ENCODE measurements at places on chromosomes 12 and 14.

DNA sequence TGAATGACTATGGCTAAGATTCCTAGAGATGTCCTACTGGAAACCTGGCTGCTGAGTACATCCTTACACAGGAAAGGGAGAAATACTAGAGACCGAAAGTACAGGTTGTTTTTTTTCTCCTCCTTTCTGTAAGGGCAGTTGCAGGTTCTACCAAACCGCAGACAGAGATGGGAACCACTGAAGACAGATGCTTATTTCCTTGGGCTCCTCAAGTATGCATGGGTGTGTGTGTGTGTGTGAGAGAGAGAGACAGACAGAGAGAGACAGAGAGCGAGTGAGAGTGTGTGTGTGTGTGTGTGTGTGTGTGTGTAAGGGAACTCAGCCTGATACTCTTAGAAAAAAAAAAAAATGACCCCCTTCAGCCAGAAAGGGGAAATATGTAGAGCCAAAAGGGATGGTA is 42.5 kb downstream of the MAP4K5 start:
- DNase-seq = no peak

GRCh38 chr12:130335517-130336392 is 1.9 kb upstream of the PIWIL1 start:
- no peak for DNase-seq

DNA sequence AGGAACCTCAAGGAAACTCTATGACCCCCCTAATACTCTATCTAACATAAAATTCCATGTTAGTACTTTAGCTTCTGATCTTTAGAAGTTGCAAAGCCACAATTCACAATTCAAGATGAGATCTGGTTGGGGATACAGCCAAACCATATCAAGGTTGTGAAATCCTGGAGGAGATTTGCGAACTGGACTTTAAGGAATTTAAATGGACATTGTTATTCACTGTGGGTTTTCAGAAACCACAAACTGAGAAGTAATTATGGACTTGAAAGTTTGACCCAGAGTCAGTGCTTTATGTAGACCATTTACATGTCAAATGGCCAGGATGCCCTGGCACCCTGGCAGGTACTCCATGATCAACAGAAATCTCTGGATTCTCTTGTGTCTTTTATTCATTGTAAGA is 14.2 kb upstream of the CDKL1 start:
- DNase-seq = no peak

- DNase-seq = no peak
Observed at GRCh38 chr12:5586201-5586600, 154.3 kb downstream of the NTF3 start.

GRCh38 chr12:50016501-50017475 is 8.5 kb downstream of the RACGAP1 start:
- DNase-seq = peak; percentile 76

DNA sequence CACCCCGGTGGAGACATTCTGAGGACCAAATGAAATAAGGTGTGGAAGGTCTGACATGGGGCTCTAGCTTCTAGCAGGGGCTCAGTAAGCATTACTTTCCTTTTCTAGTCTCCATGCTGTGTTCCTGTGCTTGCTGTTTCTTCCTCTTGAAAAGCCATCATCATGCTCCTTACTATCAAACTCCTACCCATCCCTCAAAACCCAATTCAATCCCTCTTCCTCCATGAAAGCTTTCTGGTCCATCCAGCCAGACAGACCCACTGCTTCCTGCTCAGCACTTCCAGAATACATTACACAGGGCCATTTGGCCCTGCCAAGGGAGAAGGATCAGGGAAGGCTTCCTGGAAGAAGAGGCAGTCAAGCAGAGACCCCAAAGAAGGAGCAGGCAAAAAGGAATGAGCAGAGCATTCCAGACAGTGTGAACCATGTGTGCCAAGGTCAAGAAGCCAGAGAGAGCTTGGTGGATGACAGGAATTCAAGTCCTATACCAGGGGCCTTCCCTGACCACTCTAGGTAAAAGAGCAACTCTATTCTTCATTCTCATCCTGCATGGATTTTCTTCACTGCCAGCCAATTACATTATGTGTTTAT is 59.5 kb downstream of the NUAK1 start:
- no peak for DNase-seq

DNA sequence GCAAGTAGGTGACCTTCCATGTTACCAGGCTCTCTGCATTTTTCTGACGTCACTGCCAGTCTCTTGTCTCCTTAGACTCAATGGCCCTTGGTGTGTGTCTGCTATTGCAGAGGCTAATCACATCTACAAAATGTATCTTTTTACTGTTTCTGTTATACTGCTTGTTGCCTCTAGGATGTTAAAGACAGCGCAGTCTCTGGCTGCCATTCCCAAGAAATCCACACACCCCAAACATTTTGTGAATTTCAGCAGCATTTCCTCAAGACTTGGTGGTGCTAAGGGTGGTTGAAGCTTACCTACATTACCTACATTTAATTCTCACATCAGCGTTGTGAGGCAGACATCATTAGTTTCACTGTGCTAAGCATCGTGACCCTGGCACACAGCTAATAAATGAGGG is 87.2 kb downstream of the C12orf75 start:
- DNase-seq = no peak

- no peak for DNase-seq
Observed at GRCh38 chr12:5806371-5807089, 138.5 kb downstream of the ANO2 start.

DNA sequence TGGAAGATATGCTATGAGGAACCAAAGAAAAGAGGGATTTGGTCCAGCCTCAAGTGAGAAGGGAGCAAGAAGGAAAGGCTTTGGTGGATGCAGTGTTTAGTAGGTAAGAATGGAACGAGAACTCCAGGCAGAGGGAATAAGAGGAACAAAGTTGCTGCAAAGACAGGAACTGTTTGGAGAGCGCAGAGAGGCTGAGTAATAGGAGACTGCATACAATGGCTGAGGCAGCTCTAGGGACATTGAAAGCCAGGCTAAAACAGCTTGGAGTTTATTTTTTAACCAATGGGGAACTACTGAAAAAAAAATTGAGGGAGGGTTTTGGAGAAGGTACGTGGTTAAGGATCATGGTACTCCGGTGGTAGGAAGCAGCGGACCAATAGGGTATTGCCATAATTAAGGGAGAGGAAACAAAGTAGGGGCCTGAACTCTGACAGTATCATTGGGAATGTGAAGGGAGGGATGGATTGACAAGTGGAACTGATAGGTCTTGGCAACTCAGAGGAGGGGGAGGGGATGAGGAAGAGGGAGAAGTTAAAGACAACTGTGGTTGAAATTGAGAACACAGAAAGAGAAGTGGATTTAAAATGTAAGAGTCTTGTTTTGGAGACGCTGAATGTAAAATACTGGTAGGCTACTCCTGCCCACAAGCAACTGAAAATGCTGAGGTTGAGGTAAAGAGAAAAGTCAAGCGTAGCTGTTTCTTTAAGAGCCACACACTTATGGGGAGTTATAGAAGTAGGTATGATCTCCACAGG is 4.8 kb downstream of the ASCL4 start:
- DNase-seq = no peak

- no peak for DNase-seq
Observed at GRCh38 chr14:54148251-54148650, 191.6 kb upstream of the BMP4 start.

DNA sequence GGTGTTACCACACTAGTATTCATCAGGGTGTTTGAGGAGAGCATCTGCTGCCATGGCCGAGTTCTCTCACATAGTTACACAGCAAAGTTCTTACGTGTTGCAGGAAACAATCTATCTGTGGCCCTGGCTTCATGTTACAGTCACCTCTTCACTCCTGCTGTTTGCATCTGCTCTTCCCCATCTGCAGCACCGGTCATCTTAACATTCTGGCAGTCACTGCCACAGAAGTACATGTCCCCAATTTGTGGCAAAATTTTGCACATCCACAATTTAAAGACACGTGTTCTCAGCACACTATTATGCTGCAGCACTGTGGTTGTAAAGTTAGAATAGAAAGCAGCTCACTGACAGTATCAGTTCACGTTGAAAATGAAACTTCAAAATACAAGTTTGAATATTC is 23.2 kb downstream of the MAPK1IP1L start:
- DNase-seq = no peak

DNA sequence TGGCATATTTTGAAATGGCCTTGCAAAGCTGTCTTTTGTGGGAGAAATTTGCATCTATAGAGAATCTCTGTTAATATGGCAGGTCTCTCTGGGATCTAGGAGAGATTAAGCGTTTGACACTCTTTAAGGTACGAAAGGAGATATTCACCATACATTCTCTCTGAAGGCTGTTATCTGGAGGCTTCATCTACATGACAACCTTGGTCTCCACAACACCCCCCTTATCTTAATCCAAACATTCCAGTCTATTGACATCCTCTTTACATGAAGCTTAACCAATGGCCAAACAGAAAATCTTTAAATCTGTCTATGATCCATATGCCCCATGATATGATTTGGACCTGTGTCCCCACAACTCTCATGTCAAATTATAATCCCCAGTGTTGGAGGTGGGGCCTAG is 137.4 kb downstream of the DERA start:
- no peak for DNase-seq

- peak; percentile 31 for DNase-seq
Observed at GRCh38 chr12:88579161-88579517, 1.1 kb downstream of the KITLG start.

Measured in upper lobe of left lung (tissue), 6 donors.